ENCODE measurements at places on chromosomes 4 and X. TPM values are rescaled to one million over a fixed set of nuclear protein-coding genes. Genes with fewer than 3 reads are reported as not detected.

Gene S100P
- not detected for total RNA-seq

Gene LRIT3
- not detected for total RNA-seq

DNA sequence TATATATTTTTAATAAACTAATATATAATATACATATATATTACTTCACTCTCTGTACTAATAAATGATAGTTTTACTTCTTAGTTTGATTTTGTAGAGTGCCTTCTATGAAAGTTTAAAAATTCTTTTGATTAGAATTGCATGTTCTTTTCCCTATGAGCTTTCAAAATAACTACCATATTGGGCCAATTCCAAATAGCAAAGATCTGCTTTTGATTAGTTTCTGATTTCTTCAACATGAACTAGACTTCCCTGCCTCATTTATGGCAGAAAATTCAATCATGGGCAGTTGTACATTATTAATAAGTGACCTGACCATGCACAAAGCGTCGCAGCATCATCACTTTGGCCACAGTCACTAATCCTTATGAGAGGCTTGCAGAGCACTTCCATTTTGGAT lies 48.9 kb upstream of the TEX13A start:
- DNase-seq, result no peak

DNA sequence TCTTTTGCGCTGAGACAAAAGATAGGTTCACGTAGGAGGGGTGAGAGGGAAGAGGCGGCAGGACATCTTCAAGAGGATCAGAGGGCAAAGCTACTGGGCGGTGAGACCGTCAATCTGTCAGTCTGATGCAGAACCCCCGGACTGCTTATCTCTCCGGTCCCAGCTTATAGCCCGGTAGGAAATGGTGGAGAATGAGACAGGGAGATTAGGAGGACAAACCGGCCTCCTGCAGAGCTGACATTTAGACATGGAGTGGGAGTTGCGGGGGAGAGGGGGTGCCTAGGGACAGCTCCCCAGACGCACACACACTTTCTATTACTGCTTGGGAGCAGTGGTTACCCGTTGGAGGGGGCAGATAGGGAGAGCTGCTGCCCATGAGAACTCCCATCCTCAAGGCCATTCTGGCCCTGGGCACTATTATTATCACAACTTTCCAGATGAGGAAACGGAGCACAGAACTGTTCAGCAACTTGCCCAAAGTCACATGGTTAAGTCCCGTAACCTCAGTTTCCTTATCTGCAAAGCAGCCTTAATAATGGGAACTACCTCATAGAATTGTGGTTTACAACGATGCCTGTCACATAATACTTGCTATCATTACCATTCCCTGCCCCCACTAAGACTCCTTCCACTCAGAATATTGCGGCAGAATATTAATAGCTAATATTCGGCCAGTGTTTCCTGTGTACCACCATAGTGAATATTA lies 1.1 kb upstream of the HDAC6 start:
- DNase-seq, result no peak

GRCh38 chrX:118114971-118115370 lies 1.6 kb downstream of the KLHL13 start:
- DNase-seq, result no peak

All from MG63 (cell line).